Panc1 (cell line): ENCODE measurements at places on chromosomes 3 and 15.

- no peak for DNase-seq
Observed at GRCh38 chr3:4981665-4982494, 2.6 kb downstream of the BHLHE40 start.

DNA sequence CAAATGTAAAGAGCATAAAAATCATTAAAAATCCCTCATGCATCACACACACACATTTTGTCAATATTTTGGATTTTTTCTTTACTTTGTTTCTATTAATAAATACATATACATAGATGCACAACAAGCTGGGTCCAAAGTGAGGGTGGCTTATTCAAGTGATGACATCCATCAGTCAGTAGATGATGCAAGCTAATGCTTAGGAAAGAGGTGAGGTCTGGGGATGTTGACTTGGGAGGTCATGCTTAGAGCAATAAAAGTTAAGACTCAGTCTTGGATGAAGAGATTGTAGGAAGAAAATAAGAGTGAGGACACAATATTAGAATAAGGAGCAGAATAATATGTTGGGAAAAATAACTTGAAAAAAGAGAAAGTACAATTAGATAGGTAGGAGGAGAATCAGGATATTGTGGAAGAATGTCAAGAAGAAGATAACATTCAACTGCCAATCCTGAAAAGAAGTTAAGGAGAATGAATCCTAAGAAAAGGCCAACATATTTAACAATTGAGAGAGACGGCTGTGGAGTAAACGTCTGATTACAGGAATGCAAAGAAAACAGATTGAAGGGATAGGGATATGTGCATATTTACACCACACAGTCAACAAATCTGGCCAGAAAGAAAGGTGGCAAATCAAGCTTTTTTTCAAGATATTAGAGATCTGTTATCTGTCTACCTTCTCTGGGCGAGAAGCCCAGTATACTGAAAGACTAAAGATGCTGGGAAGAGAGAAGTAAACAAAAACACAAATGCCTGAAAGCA, 111.0 kb upstream of the TJP1 start:
- no peak for DNase-seq

DNA sequence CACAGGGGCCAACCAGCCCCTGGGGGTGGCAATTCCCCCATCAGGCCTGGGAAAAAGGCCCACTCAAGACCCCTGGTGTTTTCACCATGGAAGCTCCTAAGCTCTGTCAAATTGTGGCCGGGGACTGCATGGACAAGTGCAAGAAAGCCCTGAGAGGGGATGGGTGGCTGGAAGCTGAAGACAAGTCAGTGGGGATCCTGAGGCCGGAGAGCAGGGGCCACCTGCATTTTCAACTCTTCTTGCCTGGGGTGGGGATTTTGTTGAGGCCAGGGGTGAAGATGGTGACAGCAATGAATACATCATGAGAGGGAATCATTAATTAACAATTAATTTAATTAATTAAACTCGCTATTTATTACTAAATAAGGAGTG, 33.9 kb downstream of the FEM1B start:
- no peak for DNase-seq

GRCh38 chr3:129463716-129464115, 23.7 kb downstream of the IFT122 start:
- DNase-seq, result no peak

DNA sequence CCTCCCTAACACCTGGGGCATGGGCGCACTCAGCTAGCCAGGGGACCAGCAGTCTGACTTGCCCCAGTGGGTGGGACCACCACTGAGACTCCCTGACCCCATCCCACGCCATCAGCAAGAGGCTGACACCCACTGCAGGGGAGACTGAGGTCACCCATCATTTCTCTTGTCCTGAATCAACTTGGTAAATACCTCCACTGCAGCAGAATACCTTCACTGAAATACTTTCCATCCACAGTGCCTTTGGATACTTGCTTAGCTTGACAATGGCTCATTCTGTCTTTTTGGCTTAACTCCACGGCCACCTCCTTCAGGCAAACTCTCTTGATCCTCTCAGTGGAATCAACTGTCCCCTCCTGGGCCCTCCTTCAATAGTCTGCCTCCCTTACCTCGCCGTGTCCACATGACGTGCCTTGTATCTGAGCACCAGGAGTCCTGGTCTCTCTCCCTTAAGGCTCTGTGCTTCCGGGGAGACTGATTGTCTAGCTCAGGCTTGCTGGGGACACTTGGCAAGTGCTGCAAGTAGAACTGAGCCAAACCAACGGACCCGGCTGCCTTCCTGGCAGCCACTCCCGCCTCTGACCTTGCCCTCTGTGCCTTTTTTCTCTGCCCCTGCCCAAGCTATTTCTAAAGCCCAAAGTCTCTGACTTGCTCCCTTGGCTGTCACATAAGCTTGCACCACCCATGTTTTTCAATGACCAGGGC, 119.1 kb downstream of the ADCY5 start:
- DNase-seq, result no peak

- DNase-seq, result no peak
Observed at GRCh38 chr3:161347726-161348125, 23.6 kb downstream of the SPTSSB start.

- no peak for DNase-seq
Observed at GRCh38 chr3:95272781-95273180, 1209.9 kb downstream of the NSUN3 start.

- DNase-seq, result no peak
Observed at GRCh38 chr3:147119989-147120388, 286.4 kb downstream of the ZIC4 start.

GRCh38 chr15:89704411-89704810, 13.8 kb downstream of the WDR93 start:
- DNase-seq, result no peak
